ENCODE measurements at places on chromosomes 1 and 21.

- DNase-seq = no peak
Measured at GRCh38 chr1:166999500-167000055, 10.5 kb downstream of the MAEL start.

DNA sequence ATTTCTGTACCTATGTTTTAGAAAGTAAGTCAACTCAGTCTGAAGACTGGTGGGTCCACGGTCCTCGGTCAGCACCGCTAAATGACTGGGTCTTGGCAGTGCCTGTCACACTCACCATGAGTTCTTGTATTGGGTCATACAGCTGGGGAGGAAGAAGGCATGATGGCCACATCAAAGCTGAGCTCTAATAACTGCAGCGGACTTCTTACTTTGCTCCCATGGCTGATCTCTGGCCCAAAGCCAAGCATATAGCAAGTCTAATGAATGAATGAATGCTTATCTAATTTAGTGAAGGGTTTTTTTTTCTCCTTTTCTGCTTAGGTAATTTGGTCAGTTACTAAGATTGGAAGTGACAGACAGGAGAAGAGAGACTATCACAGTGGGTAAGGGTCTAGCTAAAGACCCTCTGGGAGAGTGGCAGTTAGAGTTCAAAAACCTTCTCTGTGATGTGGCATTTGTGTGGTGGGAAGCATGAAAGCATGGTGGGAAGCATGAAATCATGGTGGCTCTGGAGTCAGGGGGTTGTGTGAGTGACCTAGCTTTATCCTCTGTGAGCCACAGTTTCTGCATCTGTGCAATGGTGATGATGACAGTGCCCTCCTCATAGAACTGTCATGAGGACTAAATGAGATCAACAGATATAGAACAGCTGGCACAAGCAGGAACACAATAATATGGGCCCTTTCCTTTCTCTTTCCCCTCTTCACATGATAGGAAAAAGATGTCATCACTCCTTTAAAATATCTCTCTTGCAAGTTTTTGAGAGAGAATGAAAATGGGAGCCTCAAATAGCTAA is 78.9 kb upstream of the JAK1 start:
- no peak for DNase-seq

GRCh38 chr1:11207898-11208611 is 18.9 kb downstream of the ANGPTL7 start:
- DNase-seq = no peak

DNA sequence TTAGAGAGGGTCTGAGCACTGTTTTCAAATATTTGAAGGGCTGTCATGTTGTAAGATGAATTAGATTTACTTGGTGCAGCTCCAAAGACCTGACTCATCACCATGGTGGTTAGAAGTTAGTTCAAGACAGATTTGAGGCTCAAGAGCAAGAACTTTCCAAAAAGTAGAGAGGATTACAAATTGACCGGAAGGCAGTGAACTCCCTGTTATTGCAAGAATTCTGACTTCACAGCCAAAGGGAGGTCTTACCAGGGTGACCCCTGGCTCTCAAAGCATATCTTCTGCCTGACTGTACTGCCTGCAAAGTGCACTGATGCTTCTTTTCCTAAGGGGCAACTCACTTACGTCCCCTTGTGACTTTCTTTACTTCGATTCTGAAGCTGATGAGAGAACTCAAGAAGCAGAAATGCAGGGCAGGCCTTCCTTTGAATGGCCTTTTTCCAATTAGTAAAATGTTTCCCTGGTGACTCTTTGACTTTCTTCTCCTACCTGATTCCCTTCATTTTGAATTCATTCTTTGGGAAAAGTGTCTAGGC is 86.4 kb downstream of the NAV1 start:
- no peak for DNase-seq

GRCh38 chr1:110094931-110095654 is 17.1 kb upstream of the UBL4B start:
- DNase-seq = no peak

DNA sequence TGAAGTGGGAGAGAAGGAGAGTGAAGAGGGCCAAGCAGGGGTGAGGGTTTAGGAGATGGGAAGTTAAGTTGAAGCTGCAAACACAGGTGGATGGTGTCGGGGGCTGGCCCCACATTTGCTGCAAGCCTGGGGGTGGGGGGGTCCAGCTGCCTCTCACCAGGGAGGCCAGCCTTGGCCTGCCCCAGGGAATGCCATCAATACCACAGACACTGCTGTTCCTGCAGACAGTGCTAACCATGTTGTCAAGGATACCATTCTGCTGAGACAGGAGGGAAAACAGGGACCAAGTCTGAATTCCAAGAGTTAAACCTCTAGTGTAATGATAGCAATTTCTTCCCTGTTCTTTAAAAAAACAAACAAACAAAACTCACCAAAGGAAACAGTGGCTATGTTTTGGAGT is 8.0 kb downstream of the MECR start:
- DNase-seq = no peak

DNA sequence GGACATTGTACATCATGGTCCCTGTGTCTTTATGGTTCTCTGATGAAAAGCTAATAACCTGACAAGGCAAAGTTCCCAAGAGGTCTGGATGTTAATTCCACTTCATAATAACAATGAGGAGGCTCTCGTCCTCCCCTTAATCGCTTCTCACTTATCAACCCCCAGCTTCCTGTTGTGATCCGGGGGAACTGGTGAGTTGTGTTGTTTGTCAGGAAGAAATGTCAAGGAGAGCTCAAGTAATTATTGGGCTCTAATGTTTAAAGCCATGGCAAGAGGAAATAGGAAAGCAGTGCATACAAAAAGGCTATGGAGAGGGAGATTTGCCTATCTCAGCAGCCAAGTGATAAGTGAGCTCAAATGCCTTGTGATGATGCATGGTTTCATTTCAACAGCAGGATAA is 42.8 kb upstream of the RASAL2 start:
- DNase-seq = no peak

GRCh38 chr21:39348040-39348354 is 891 bp downstream of the HMGN1 start:
- no peak for DNase-seq
